Mesenchymal stem cell (in vitro differentiated cells and primary cell): ENCODE measurements at places on chromosomes 13 and 19.

- no peak overlapping the region for H3K4me3 ChIP-seq
- DNase-seq: no peak
- no peaks in the 10 kb centered on the region for H3K27me3 ChIP-seq
- peaks cover 42% of the 10 kb centered on the region for H3K36me3 ChIP-seq
- H3K27ac ChIP-seq: no peak overlapping the region
- H3K4me1 ChIP-seq: peaks cover 28% of the 10 kb centered on the region
Measured at GRCh38 chr19:2145831-2146241, 5.5 kb downstream of the AP3D1 start.

DNA sequence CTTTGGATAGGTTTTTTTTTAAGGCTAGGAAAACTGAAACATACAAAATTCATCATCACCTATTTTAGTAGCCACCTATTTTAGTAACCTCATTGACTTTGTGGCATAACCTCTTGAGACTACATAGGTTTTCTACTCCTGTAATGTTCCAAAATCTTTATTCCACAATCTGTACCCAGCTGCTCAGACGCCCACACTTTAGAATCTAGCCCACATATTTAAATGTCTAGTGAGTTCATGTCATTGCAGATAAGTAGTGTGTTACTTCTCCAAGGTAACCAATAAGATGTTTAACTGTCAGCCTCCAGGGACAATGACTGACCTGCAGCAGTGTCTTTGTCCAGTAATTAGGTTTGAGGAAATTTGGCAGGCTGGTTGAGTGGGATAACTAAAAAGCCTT lies 330.2 kb downstream of the MZT1 start:
- H3K4me3 ChIP-seq: no peak overlapping the region
- no peaks in the 10 kb centered on the region for H3K27me3 ChIP-seq
- no peaks in the 10 kb centered on the region for H3K36me3 ChIP-seq
- H3K4me1 ChIP-seq: no peaks in the 10 kb centered on the region
- no peak for DNase-seq
- no peak overlapping the region for H3K27ac ChIP-seq

DNA sequence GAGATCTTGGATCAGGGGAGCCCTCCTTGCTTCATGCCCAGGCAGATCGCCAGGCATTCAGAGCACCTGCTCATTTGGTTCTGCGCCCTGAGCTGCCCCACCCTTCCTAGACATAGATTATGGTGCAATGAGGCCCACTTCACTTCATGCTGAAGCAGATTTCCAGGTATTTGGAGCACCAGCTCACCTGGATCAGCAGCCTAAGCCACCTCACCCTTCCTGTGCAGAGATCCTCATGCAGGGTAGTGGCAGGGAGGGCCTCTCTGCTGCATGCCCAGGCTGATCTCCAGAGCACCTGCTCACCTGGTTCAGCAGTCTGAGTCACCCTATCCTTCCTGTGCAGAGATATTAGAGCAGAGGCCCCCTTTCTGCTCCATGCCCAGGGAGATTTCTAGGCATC lies 1966.1 kb downstream of the PCDH9 start:
- no peak for DNase-seq
- H3K27ac ChIP-seq: no peak overlapping the region
- H3K4me3 ChIP-seq: no peak overlapping the region
- no peaks in the 10 kb centered on the region for H3K27me3 ChIP-seq
- H3K36me3 ChIP-seq: no peaks in the 10 kb centered on the region
- H3K4me1 ChIP-seq: no peaks in the 10 kb centered on the region

DNA sequence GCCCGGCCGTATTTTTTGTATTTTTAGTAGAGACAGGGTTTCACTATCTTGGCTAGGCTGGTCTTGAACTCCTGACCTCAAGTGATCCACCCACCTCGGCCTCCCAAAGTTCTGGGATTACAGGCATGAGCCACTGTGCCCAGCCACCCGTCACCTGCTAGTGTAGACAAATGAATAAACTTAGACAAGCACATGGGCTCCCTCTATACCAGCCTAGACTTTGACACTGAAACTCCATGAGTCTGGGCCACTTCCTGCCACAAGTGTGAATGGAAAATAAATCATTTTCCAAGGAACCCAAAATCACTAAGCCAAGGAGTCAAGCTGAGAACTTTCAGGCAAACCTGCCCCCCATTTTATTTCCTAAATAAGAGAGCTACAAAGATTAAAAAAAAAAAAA lies 27.0 kb upstream of the TPT1 start:
- H3K36me3 ChIP-seq: peaks cover 4% of the 10 kb centered on the region
- no peak overlapping the region for H3K4me3 ChIP-seq
- peaks cover 10% of the 10 kb centered on the region for H3K4me1 ChIP-seq
- no peak for DNase-seq

DNA sequence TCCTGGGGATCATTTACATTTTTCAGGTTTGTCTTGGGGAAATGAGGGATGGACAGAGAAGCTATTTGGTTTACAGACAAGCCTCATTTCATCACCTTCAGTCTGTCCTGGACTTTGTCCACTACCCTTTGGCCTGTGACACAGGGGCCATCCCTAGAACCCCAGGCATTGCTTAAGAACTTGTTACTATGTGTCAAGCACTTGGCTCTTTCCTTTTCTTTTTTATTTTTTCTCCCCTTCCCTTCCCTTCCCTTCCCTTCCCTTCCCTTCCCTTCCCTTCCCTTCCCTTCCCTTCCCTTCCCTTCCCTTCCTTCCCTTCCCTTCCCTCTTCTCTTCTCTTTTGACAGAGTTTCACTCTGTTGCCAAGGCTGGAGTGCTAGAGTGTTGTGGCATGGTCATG lies 253.1 kb downstream of the OLFM4 start:
- no peaks in the 10 kb centered on the region for H3K4me1 ChIP-seq
- DNase-seq: no peak
- no peak overlapping the region for H3K27ac ChIP-seq
- no peak overlapping the region for H3K4me3 ChIP-seq
- H3K27me3 ChIP-seq: no peaks in the 10 kb centered on the region

DNA sequence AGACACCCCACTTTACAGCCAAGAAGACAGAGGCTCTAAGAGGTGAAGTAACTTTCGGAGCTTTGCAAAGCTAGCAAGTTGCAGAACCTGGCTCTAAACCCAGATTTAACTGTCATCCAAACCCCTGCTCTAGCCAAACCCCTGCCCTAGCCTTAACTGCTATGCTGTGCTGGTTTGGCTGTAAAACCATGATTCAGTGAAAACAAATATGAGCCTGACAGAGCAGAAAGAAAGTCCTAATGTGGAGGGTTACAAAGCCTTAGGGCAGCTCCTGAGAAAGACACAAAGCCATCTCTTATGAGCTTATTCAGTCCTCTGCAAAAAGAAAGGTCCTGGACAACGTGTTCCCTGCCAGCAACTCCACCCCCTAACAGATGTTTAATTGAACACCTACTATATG lies 172.8 kb downstream of the KATNAL1 start:
- no peak for DNase-seq
- no peak overlapping the region for H3K4me3 ChIP-seq
- no peaks in the 10 kb centered on the region for H3K36me3 ChIP-seq
- peaks cover 21% of the 10 kb centered on the region for H3K4me1 ChIP-seq

DNA sequence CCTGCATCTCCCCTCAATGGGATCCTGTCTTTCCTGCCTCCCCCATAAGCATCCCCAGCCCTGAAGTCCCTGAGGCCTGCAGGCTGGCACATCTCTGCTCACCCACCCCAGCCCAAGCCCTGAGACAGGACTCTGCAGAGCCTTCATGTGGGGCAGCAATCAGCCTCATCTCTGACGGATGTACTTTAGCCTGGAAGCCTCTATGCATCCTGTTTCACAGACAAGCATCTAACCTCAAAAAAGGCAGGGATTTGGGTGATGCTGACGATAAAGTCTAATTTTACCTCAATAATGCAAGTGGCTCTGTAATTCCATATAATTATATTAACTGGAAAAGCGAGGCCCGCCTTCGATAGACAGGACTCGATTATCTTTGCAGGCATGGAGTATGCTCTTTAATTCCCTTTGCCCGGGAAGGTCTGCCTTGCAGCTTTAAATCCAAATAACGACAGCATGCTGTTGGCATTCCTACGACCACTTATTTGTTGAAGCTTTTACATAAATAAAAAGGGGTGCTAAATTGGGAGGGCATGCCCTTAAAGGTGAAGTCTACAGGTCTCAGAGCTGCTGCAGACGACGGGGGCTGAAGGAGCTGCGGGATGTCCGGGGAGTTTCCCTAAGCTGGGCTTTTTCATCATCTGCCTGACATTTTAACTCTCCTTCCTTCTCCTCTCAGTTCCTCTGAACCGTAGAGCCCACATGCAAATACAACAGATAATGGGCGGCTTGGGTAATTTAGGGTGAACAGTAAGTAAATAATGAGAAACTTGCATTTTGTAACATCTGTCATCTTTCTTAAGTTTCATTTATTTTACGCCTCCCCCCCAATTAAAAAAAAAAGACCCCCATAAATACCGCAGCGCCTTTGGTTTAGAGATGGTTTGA lies 211.5 kb downstream of the URI1 start:
- H3K27me3 ChIP-seq: no peaks in the 10 kb centered on the region
- no peaks in the 10 kb centered on the region for H3K36me3 ChIP-seq
- H3K27ac ChIP-seq: no peak overlapping the region
- DNase-seq: no peak
- H3K4me1 ChIP-seq: no peaks in the 10 kb centered on the region

GRCh38 chr19:2261438-2262172 lies 5.4 kb upstream of the JSRP1 start:
- no peak overlapping the region for H3K27ac ChIP-seq
- peaks cover 8% of the 10 kb centered on the region for H3K4me1 ChIP-seq
- DNase-seq: no peak
- no peak overlapping the region for H3K4me3 ChIP-seq
- no peaks in the 10 kb centered on the region for H3K36me3 ChIP-seq

GRCh38 chr19:48552406-48553322 lies 692 bp downstream of the SULT2B1 start:
- H3K4me3 ChIP-seq: no peak overlapping the region
- peaks cover 5% of the 10 kb centered on the region for H3K27me3 ChIP-seq
- peaks cover 25% of the 10 kb centered on the region for H3K4me1 ChIP-seq

DNA sequence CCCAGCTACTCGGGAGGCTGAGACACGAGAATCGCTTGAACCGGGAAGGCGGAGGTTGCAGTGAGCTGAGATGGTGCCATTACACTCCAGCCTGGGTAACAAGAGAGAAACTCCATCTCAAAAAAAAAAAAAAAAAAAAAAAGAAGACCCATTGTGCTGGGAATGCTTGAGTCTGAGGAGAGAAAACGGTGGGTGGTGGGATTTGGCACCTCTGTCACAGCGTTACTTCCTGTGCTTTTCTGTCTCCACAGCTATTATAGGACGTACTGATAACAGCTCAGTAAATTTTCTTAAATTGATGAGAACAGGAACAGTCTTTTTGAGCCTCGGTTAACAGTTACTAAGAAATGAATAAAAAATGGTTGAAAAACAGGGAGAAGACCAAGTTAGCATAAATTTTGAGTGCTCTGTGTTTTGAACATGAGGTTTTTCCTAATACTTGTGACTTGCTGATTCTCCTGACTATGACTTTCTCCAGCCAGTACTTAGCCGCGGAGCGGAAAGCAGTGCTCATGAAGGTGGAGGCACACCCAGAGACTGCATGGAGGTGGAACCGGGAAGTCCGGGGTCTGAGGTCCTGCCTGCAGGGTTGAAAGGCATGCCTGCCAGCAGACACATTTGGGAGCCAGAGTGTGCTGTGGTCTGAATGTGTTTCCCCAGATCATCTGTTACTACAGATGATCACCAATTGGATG lies 55.3 kb upstream of the TEX29 start:
- no peaks in the 10 kb centered on the region for H3K27me3 ChIP-seq
- no peak overlapping the region for H3K27ac ChIP-seq
- H3K4me1 ChIP-seq: peaks cover 8% of the 10 kb centered on the region
- DNase-seq: no peak

GRCh38 chr13:46850214-46850613 lies 46.6 kb downstream of the HTR2A start:
- peak; percentile 49 for DNase-seq
- H3K27me3 ChIP-seq: peaks cover 6% of the 10 kb centered on the region
- H3K4me3 ChIP-seq: no peak overlapping the region
- no peaks in the 10 kb centered on the region for H3K36me3 ChIP-seq
- no peaks in the 10 kb centered on the region for H3K4me1 ChIP-seq
- no peak overlapping the region for H3K27ac ChIP-seq

- H3K4me1 ChIP-seq: no peaks in the 10 kb centered on the region
- H3K4me3 ChIP-seq: no peak within 1 kb of the TSS
- H3K27me3 ChIP-seq: peaks cover 5% of the 10 kb centered on the region
- no peak for DNase-seq
- H3K36me3 ChIP-seq: no peaks in the 10 kb centered on the region
- H3K27ac ChIP-seq: no peak within 1 kb of the TSS
Measured at GRCh38 chr19:45913874-45914830, at the start of gene NANOS2. NANOS2 (minus strand) TSS chr19:45914778; CDS start chr19:45914693, 85 bp downstream.

DNA sequence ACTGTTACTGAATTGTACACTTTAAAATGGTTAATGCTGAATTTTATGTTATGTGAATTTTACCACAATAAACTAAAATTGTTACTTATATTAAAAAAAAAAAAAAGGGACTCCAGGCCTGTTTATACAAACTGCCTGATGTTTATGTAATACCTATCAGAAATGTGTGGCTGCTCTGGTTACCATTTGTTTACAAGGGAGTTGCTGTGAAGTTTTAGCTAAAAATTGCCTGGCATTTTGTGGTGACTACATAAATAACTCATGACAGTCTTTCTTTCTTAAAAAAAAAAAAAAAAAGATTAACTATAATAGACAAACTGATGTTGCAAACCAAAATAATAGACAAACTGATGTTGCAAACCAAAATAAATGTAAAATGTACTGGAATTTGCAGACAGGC lies 71.8 kb downstream of the CDADC1 start:
- DNase-seq: peak; percentile 74
- H3K36me3 ChIP-seq: no peaks in the 10 kb centered on the region
- H3K4me1 ChIP-seq: peaks cover 2% of the 10 kb centered on the region
- H3K27ac ChIP-seq: no peak overlapping the region

DNA sequence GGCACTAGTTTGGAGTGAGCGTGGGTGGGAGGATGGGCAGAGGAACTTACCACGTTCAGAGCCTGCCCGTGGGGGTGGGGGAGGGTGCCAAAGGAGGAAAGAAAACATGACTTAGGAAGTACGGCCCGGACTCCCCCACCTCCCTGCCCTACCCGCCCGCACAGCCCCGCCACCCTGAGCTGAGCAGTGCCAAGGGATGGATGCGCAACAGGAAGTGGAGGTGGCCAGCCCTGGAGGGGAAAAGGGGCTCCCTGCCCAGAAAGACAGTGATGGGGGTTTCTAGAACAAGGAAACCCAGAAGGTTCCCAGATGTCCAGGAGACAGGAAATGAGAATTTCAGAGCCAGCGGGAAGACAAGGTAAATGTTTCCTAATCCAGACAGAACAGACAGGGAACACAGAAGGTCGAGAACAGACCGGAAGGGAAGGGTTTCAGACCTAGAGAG lies 6.3 kb downstream of the TEAD2 start:
- no peak overlapping the region for H3K27ac ChIP-seq
- no peak for DNase-seq
- H3K4me3 ChIP-seq: no peak overlapping the region
- no peaks in the 10 kb centered on the region for H3K27me3 ChIP-seq

DNA sequence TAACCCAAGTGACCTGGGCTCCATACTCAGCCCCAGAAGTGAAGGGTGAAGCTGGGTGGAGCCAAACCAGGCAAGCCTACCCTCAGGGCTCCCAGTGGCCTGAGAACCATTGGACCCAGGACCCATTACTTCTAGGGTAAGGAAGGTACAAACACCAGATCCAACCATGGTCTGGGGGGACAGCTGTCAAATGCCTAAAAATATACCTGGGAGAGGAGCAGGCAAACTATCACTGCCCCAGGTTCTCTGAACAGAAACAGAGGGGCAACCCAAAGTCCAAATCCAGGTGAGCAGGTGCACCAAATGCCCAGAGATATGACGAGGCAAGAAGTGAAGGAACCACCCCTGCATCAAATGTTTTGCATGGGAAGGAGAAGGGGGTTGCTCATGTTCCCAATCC lies 6.1 kb upstream of the CEACAM7 start:
- H3K27me3 ChIP-seq: no peaks in the 10 kb centered on the region
- H3K36me3 ChIP-seq: no peaks in the 10 kb centered on the region
- H3K4me3 ChIP-seq: no peak overlapping the region
- no peaks in the 10 kb centered on the region for H3K4me1 ChIP-seq
- no peak overlapping the region for H3K27ac ChIP-seq
- DNase-seq: no peak
